ENCODE measurements at places on chromosomes 12 and 14.
A peak's percentile ranks its signal among the peaks of the same experiment; 100 is the strongest.

- no peak for DNase-seq
Measured at GRCh38 chr12:32302218-32303173, 96.9 kb upstream of the FGD4 start.

DNA sequence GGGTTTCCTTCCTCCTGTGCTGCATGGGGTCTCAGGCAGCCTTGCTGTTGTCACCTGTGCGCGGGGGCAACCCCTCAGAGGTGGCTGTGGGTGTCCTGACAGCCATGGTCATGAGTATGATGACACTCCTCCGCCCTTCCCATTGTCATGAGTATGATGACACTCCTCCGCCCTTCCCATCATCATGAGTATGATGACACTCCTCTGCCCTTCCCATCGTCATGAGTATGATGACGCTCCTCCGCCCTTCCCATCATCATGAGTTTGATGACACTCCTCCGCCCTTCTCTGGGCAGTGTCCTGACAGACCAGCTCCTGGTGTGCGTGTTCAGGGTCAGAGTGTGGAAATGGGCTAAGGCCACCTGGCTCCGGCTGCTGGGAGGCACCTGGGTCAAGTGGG lies 40.0 kb downstream of the FBRSL1 start:
- no peak for DNase-seq

DNA sequence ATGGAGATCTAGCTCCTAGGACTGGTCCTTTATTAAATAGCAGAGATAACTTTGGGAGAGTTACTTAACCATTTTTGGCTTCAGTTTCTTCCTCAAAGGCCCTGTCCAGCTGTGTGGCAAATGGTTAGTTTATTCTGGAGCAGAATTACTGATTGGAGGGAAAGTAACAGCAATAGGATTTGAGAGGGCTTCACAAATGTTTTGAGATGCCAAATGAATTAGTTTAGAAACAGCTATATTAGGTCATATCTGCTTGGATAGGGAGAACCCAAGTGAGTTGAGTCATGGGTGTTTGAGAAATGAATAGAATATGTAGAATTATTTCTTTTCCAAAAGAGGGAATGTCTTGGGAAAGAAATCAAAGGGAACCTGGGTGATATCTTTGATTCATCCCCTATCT lies 17.5 kb downstream of the RASSF3 start:
- DNase-seq, result peak; percentile 76

- DNase-seq, result no peak
Measured at GRCh38 chr14:23285530-23286019, 357 bp downstream of the HOMEZ start.

DNA sequence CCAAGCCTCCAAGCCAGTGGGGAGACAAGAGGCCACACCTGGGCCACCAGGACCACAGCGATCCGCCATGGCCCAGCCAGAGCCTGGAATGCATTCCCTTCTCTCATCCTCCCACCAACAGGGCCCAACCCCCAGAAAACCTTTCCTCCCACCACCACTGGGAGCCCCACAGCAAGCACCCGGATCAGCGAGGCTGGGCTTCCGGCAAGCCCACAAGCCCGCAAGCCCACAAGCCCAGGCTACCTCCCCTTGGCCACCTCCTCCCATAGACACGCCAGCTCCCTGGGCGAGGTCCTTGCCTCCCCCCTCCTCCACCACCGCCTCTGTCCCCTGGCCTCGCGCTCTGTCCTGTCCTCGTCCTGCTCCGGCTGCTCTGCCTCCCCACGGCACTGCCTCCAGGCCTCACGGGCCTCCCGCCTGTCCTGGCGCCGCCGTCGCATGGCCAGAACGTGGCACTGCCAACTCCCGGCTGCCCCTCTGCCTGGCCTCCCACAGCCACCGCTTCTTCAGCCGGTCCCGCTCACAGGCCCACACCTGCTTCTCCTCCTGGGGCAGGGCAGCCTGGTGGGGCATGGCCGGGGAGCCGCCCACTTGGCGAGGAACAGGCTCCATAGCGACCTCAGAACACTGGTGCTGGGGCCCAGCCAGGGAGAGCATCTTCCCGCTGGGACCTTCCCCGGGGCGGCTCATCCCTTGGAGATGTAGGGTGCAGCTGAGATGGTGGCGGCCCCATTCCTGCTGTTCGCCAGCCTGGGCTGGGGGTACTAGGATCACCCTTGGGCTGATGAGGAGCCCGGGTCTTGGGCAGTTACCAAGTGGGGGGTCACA lies 5.6 kb downstream of the CDK2AP1 start:
- DNase-seq, result no peak

- DNase-seq, result no peak
Measured at GRCh38 chr14:94163796-94164195, 10.3 kb upstream of the PPP4R4 start.

DNA sequence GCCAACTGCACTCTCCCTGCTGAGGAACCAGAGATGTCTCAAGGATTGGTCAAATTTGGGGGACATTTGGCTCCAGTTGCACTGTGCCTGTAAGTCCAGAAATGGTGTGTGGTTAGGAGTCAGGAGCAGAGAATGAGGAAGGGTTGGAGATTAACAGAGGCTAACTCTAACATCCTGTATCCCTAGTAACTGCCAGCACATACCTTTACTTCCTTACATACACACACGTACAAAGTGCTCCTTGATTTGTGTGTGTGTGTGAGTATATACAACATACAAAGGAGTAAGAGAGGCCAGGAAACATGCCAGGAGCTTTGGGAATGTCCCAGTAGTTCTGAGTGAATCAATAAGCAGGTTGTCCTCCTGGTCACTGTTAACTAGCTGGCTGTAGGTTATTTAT lies 39.8 kb upstream of the NRXN3 start:
- DNase-seq, result no peak

GRCh38 chr14:68550338-68550715 lies 242.5 kb downstream of the ZFP36L1 start:
- DNase-seq, result no peak

GRCh38 chr12:113221181-113221996 lies at the start of gene TPCN1:
Gene TPCN1, plus strand, starts transcription at chr12:113221464. Its CDS starts 5,389 bp downstream, at chr12:113226853.
- peak; percentile 100 for DNase-seq

- no peak for DNase-seq
Measured at GRCh38 chr12:56029166-56029519, 8.3 kb downstream of the IKZF4 start.

- DNase-seq, result no peak
Measured at GRCh38 chr12:112010415-112011344, 2.3 kb downstream of the TMEM116 start.

DNA sequence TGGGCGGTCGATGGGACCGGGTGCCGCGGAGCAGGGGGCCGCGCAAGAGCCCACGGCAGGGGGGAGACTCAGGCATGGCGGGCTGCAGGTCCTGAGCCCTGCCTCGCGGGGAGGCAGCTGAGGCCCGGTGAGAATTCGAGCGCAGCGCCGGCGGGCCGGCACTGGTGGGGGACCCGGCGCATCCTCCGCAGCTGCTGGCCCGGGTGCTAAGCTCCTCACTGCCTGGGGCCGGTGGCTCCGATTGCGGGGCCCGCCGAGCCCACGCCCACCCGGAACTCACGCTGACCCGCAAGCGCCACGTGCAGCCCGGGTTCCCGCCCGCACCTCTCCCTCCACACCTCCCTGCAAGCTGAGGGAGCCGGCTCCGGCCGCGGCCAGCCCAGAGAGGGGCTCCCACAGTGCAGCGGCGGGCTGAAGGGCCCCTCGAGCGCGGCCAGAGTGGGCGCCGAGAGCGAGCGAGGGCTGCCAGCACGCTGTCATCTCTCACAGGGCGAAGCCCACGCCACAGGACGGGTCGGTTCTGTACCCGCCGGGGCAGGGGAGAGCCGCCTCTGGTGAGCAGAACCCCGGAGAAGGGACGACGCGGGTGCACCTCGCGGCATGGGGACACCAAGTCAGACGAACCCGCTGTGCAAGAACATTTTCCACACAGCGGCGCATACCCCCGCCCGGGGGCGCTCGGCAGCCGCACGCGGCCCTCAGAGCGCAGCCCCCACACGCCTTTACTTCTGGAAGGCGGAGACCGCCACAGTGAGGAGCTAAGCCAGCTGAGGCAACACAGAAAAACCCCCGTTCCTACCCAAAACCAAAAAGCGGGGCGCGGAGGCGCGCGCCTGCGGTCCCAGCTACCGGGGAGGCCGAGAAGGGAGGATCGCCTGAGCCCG lies 1.2 kb upstream of the SIVA1 start:
- no peak for DNase-seq

DNA sequence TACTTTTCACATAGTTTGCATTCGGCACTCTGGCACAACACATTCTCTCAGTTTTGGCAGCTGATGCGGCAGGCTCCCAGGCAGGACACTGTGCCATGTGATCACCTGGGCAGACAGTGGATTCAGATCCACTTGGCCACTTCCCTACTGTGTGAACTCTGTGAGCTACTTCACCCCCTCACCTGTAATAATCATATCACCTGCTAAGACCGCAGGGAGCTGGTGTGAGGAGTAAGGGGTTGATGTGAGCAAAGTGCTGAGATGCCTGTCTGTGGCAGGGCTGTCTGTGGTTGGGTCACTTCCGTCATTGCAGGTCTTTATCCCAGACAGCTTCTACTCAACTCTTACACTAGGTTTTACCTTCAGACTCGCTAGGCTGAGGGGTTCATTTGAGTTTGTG lies 50.4 kb upstream of the AMN start:
- no peak for DNase-seq

GRCh38 chr14:39396448-39396847 lies 35.8 kb downstream of the FBXO33 start:
- DNase-seq, result no peak

DNA sequence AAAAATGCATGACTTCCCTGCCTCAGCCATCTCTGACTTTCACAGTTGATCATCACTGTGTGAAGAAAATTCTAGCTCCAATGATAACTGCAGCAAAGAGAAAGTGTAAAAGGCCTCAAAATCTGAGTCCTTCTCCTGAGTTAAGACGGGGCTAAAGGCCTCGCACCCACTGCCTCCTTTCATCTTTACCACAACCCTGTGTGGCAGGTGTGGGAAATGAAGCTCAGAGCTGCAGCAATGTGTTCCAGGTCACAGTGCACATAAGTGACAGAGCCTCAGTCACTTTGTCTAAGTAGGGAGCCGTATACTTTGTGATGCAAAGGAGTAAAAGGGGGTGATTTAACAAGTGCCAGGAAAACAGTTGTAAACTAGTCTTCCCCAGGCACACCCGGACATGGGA lies 144.7 kb upstream of the TMCC3 start:
- no peak for DNase-seq

GRCh38 chr14:66606826-66607225 lies 98.9 kb downstream of the GPHN start:
- DNase-seq, result no peak

- DNase-seq, result no peak
Measured at GRCh38 chr12:3417113-3417512, 73.9 kb upstream of the PRMT8 start.

- DNase-seq, result no peak
Measured at GRCh38 chr14:105200074-105200473, 19.0 kb upstream of the NUDT14 start.

DNA sequence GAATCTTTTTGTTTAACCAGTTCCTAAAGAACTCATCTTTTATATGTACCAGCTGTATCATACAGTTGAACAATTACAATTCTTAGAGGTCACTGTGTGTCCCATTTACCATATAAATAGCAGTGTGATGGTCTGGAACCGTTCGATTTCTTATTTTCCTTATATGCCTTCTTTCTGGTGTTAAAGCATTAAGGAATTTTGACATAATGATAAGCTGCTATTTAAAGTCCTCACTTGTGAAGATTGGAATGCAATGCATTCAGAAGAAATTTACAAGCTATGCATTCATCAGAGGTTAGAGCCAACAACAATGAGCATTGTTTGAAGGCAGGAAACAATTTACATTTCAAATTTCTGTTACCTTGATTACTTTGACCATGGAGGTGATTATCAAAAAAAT lies 80.0 kb upstream of the PRICKLE1 start:
- no peak for DNase-seq

GRCh38 chr12:68157380-68157779 lies 2.2 kb downstream of the IFNG start:
- DNase-seq, result no peak

DNA sequence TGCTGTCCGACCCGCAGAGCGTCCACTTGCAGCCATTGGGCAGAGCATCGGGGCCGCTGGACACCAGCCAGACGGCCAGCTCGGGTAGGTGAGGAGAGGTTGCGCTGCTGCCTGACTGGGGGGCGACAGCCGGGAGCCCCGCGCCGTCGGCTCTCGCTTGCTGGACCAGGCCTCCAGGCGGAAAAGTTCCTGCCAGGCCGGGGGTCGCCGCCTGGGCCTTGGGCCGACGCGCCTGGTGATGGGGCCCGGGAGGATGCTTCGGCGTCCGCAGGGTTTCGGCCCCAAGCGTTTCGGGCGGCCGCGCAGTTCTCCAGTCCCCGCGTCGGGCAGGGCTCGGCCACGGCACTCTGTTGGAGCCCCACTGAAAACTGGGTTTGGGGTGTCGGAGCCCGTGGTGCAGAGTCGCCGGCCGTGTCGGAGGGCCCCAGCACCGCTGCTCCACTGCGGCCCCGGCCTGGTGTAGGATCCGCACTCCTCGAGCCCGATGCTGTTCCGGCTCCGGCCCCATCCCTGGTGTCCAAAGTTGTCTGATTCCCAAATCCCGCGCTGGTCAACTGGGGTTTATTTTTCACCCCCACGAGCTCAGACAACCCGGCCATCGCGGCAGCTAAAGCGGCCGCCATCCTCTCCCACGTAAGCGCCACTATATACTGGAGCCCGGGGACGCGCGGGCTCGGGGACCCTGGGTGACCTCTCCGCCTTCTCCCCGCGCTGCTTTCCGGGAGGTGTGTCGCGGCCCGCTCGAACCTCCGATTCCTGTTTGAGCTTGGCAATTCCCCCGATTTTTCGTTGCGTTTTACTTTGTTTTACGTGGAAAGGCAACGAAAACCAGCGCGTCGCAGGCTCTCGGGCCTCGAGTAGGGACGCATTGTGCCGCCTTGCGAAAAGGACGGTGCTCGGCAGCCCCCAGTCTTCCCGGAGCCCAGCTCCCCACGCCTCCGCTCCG lies 872 bp downstream of the VSX2 start:
- no peak for DNase-seq

DNA sequence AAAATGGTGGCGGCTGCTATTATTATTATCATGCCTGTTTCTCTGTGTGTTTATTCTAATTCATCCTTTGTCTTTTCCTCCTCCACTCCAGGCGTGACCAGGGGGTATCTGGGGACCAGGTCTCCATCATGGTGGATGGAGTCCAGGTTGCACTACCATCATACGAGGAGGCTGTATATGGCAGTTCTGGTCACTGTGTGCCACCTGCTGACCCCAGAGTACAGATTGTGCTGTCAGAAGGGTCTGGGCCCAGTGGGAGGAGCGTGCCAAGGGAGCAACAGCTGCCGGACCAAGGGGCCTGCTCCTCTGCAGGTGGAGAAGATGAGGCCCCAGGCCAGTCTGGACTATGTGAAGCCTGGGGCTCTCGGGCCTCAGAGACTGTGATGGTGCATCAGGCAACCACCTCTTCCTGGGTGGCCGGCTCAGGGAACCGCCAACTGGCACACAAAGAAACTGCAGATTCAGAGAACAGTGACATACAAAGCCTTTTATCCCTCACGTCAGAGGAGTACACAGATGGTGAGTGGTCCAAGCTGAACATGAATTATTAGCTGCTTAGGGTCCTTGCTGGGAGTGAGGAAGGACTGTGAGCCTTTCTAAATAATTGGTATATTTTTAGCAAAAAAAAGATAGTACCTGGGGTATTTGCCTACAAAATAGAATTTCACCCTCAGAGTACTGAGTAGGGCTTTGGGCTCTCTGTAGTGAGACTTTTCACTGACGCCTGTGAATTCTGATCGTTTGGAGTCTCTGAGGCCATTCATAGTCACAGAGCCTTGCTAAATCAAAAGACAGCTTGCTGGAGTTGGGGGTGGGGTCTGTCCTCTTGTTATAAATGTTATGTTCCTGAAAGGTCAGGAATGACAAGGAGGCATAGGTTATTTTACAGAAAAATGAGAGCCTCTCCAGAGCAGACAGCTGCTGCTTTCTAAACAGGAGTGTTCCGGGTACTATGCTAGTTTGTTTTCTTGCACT lies 58.1 kb upstream of the SRSF5 start:
- DNase-seq, result no peak

Data from non-pigmented ciliary epithelial cell (primary cell).